T-helper 9 cell (primary cell): ENCODE measurements at places on chromosomes 5 and 9.

- no peak for DNase-seq
Observed at GRCh38 chr9:133523106-133523505, 1.7 kb downstream of the MYMK start.

- DNase-seq = no peak
Observed at GRCh38 chr5:147036691-147037245, 158.2 kb upstream of the PPP2R2B start.

DNA sequence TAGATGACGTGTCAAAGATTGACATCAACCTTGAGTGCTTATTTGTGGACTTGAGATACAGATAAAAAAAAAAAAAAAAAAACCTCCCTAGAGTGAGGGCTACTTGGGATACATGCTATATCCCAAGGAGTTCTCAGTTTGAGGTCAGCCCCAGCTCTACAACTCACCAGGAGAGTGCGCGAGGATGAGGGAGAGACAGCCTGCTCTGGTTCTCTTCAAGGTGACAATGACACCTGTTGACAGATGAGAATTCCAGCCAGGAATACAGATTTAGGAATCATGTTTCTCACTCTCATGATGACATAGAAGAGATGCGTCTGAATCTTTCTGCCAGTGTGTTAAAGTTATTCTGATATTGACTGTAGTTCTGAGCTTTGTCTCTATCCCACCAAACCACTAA is 24.9 kb upstream of the ARHGAP26 start:
- no peak for DNase-seq

DNA sequence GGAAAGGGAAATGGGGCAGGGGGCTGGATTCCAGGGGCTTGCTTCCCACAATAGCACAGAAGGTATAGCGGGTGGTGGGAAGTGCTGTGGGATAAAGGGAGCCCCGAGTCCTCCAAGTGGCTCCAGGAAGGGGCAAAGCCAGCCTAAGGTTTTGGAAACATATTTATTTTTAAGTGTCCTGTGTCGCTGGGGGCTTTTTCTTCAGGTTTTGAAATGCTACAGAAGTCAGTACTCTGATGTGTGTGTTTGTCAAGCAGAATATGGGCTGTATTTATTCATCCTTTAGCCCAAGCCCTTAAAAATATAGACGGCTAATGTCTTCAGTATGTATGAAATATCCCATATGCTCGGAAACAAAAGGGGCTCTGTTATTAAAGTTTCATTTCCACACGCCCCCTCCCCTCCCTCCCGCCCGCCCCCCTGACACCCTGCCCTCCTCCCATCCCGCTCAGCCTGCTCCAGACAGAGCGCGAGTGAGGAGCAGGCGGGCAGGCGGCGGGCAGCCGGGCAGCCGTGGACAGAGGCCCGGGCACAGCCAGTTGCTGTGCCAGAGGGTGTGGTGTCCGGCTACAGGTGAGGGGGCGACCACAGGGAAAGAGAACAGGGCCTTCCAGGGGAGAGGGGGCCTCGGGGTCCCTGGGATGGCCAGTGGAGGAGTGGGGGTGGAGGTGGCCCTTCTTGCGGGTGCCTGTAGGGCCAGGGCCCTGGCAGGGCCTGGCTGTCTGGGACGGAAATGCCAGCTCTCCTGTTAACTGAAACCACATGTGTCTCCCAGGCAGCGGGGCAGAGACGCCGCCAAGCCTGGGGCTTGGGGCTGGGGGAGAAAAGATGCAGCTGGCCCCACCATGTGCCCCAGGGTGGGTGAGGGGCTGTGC is 39.6 kb upstream of the SYNPO start:
- DNase-seq = no peak

DNA sequence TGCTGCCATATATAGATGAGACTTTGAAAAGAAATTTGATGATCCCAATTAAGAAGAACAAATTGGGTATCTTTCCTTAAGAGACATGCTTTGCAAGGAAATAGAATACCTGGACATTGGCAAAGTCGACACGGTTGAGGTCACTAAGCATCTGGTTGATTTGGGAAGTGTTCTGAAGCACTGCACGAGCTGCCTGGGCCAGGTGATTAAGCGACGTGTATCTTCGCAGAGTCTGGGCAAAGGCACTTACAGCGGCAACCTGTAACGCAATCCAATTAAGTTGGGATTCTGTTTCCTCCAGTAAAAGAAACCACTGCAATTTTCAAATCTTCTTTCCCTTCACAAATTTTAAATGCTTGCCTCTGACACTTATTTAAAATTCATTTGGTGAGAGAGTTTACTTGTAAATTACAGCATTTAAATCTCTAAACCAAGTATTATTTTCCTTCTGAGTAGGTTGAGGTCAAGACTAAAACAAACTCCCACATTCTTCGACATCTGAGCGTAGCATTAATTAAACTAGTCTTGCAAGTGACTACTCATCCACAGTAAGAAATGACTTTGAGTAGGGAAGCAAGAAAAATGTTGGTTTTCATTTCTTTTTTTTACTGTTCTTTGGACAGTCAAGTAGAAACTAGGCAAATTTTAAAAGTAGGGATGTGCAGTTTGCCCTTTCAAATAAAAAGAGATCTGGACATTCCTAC is 262.8 kb downstream of the RFX3 start:
- no peak for DNase-seq

GRCh38 chr5:109759306-109759705 is 69.6 kb downstream of the MAN2A1 start:
- DNase-seq = no peak

- DNase-seq = no peak
Observed at GRCh38 chr9:110891760-110892159, 146.5 kb downstream of the LPAR1 start.

- no peak for DNase-seq
Observed at GRCh38 chr9:34451135-34451534, 7.2 kb downstream of the FAM219A start.

- DNase-seq = no peak
Observed at GRCh38 chr5:96958977-96959376, 23.1 kb downstream of the LNPEP start.
